ENCODE measurements at places on chromosomes 3 and 15.

DNA sequence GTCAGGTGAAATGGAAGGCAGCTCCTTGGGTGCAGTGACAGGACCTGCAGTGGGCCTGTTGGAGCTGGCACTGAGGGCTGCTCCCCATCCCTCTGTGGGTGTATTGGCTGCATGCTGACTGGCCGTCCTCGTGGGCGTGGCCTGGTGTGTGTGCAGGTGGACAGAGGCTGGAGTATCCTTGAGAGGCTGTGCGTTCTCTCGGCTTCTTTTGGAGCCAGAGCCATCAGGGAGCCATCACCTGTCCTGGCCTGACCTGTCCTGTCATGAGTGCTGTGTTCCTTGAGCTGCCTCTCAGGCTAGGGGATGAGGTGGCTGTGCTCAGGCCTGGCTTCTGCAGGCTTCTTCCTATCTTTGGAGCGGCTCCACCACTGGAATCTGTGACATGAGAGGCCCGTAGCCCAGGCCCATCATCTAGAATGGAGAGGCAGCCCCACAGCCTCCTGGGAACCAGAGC lies 61.5 kb downstream of the APBA2 start:
- no peak for DNase-seq

DNA sequence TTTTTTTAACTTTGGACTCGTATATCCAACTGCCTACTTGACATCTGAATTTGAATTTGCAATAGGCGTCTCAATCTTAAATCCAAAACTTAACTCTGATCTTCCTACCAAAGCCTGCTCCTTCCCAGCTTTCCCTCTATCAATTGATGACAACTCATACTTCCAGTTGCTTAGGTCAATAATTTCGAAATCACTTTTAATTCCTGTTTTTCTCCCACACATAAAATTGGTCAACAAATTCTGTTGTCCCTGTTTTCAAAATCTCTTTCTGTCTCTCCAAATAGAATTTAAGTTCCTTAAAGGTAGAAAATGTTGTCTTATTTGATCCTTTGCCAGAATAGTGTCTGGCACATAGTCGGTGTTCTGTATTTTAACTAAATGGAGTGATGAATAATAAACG lies 332.4 kb downstream of the SATB1 start:
- no peak for DNase-seq

DNA sequence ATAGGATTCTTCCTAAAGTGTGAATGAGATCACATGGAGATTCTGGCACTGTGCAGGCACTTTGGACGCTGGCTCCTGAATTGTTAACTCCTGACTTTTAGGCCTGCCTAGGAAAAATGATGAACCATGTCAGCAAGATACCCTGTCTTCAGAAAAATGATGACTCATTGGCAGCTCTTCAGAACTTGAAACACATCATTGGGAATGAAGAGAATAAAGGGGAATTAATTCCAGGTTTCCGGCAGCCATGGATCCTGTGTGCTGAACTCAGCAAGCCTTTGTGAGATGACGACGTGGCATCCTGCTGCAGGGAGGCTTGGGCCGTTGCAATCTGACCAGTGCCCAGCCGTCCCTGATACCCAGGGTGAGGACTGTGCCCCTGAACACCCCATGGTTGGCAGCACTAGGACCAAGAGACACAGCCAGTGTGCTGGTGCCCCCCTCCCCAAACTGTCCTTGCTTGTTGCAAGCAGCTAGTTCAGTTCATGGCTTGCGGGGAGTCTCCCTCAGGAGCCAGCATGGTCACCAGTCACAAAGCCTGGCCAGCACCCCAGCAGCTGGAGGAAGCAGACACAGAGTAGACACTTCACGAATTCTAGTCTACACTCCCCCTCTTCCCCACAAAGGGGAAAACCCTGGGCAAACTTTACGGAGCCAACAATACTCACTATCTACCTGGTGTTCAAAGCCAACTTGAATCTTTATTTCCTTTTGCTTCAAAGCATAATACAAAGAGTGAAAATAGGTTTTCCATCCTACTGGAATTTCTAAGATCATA lies 7.8 kb upstream of the LIPC start:
- no peak for DNase-seq

- no peak for DNase-seq
Observed at GRCh38 chr3:25863011-25863415, 73.1 kb downstream of the OXSM start.

GRCh38 chr15:42037656-42038055 lies 16.8 kb upstream of the PLA2G4E start:
- no peak for DNase-seq
